ENCODE measurements at places on chromosomes 6 and 20.

- no peak for DNase-seq
These were observed 85.2 kb upstream of the PHACTR3 start for GRCh38 chr20:59518881-59519706.

GRCh38 chr20:62707921-62708521 lies 615 bp upstream of the NTSR1 start:
- DNase-seq: no peak

DNA sequence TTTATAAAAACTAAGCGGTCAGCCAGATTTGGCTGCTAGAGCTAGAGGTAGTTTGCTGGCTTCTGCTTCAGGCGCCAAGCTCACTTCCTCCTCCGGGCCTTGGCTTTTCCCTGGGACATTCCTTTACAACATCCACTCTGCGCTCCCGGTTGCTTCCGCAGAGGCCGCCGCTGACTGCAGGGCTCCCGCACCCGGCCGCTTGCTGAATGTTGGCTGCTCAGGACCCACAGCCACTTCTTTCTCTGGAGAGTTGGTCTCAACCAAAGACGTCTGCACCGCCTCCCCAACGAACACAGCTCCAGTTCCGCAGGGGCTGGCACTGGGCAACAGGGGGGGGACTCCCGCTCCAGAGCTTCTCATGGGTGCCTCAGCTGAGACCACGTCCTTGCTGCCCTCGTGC lies 282.8 kb downstream of the TFAP2C start:
- DNase-seq: no peak

GRCh38 chr6:154251116-154251515 lies 105.5 kb downstream of the IPCEF1 start:
- no peak for DNase-seq

DNA sequence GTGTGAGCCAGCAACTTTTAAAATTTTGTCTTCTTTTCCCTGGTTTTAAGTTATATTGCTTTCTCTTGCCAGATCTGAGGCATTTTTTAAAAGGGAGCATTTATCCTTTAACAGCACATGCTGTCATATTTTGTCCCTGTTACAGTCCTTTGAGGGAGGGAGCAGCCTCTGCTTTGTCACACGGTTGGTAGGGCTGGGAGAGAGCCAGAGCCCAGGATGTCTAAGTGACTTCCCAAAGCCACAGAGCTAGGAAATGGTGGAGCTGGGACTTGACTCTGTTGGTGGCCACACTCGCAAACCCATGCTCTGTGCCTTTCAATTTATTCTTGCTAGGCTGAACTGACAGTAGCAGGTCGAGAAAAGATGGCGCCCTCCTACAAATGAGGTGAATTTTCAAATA lies 80.4 kb upstream of the IYD start:
- no peak for DNase-seq

GRCh38 chr6:118537574-118537973 lies 10.5 kb upstream of the PLN start:
- no peak for DNase-seq

GRCh38 chr6:3843379-3844096 lies 5.6 kb upstream of the FAM50B start:
- no peak for DNase-seq

- peak; percentile 78 for DNase-seq
These were observed 21.7 kb upstream of the RANBP9 start for GRCh38 chr6:13733178-13733887.

GRCh38 chr6:4478098-4478497 lies 298.1 kb upstream of the CDYL start:
- DNase-seq: no peak

DNA sequence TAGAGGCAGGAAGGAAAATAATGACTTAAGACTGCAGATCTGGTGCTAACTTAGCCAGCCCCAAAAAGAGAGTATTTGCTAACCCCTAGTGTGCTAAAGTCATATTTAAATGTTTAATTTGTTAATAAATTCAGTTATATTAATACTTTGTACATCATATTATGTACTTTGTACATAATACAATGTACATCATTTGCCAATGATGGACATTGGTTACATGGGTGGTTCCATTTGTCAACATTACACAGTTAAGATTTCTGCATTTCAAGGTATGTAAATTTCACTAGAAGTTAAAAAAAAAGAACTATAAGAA lies 63.9 kb upstream of the PIM1 start:
- no peak for DNase-seq

GRCh38 chr6:40321616-40322015 lies 265.5 kb downstream of the LRFN2 start:
- no peak for DNase-seq

- no peak for DNase-seq
These were observed 47.0 kb upstream of the DST start for GRCh38 chr6:56689663-56690062.

GRCh38 chr20:46002008-46002407 lies 6.7 kb upstream of the MMP9 start:
- DNase-seq: no peak

- no peak for DNase-seq
These were observed 3.6 kb downstream of the BEND6 start for GRCh38 chr6:56958481-56958880.

DNA sequence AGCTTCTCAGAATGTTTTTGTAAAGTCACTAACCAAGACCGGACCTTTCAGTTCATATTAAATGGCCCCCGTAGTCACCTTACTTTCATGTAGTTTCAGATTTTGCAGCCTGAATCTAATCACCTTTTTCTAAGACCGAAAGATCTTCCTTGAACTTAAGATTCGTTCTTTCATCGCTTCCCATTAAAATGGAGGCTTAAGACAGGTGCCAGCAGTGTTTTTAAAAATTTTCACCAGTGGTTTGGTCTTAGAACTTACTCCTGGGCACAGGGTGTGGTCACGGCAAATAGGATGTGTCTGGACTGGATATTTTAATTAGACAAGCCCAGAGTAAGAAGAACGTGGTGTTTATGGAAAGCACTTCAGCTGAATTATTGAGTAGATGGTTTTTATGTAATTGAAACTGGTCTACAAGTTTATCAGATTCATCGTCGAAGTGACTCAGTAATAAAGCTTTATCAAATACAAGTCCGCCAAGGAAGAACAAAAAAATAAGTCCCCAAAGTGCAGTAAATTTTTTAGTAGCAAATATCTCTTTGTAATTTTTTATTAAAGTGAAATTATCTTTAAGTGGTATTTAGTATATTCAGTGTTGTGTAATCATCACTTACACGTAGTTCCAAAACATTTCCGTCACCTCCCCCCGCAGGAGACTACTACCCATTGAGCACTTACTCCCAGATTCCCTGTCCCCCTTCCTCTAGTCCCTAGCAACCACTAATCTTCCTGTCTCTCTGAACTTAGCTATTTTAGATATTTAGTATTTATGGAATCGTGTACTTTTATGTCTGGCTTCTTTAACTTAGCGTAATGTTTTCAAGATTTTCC lies 868 bp downstream of the SRSF3 start:
- peak; percentile 75 for DNase-seq

GRCh38 chr6:67391955-67392354 lies 1243.1 kb upstream of the ADGRB3 start:
- DNase-seq: no peak

- no peak for DNase-seq
These were observed 155.4 kb downstream of the ERMARD start for GRCh38 chr6:169906688-169907418.

- no peak for DNase-seq
These were observed 3.2 kb upstream of the DEF6 start for GRCh38 chr6:35294308-35294945.

DNA sequence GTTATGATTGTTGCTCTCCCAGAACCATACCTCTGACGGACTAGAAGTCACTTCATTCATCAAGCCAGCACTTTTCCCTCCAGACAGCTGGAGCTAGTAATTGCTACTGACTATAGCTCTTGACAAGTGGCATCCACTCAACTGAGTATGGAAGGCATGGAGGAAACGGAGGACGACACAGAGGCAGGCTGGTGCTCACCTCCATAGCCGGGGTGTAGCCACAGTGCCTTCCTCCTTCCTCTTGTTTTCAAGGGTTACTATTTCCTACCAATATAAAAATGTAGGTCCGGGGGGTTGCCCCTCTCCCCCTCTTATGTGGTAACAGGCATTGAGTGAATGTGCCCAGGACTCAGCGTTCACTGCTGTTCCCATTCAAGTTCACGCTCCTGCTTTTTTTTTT lies 23.5 kb upstream of the FOXC1 start:
- no peak for DNase-seq

GRCh38 chr20:1209447-1210387 lies 6.5 kb downstream of the C20orf202 start:
- DNase-seq: no peak

DNA sequence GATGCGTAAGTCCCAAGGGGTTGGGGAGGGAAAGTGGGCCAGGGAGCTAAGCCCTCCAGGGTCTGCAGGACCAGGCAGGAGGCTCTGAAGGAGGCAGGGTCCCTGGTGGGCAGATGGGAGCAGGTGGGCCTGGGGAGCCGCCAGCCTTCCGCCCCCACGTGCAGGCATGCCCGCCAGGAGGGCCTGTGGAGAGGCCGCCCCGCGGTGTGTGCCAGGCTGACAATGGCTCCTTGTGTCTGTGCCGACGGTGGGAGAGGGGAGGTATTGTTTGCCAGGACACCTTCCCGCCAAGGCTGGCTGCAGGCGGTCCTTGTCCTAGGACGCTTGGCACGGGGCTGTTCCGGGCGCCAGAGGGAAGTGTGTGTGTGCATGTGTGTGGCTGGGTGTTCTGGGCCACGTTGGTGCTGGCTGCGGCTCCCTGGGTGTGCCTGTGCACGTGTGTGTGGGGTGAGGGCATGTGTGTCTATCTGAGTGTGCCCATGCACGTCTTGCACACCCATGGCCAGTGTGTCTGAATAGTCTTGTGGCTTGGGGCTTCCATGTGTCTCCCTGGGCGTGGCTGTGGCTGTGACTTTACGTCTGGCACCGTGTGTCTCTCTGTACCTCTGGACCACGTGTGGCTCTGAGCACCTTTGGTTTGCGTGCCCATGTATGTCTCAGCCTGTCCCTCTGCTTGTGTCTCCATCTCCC lies 153.0 kb downstream of the CEBPB start:
- DNase-seq: no peak

DNA sequence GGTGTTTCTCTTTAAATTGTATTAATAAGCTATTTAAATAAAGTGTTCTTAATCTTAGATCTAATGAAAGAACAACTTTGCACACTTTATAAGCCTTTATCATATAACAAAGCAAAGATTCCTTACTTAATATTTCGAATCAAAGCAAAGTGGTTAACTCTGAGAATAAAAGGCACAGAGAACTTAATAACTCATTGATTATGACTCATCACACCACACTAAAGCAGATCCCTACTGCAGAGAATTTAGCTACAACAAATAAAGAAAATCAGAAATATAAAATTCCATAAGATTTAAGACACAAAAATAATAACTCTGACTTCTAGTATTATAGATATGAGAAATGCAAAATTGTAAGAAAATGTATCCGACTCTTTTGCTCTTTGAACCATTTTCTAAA lies 135.6 kb upstream of the RUNX2 start:
- no peak for DNase-seq

- DNase-seq: no peak
These were observed 191.0 kb downstream of the UNC5CL start for GRCh38 chr6:40848038-40848437.

GRCh38 chr6:40922281-40922680 lies 116.7 kb downstream of the UNC5CL start:
- no peak for DNase-seq

DNA sequence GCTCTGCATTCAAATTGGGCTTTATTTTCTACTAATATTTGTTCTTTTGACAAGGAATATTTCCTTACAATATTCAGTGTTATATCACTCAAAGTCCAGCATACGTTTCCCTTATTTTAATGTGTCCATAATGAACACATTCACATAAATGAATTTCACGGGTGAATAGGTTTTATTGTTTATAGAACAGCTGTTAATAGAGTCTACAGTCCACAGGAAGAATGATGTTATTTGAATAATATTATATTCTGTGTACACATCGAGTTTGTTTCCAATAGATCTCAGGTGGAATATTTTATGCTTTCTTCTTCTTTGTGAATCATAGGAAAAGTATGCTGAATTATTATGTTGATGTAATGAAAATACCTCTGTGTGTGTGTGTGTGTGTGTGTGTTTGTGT lies 582.4 kb downstream of the CDH26 start:
- no peak for DNase-seq

DNA sequence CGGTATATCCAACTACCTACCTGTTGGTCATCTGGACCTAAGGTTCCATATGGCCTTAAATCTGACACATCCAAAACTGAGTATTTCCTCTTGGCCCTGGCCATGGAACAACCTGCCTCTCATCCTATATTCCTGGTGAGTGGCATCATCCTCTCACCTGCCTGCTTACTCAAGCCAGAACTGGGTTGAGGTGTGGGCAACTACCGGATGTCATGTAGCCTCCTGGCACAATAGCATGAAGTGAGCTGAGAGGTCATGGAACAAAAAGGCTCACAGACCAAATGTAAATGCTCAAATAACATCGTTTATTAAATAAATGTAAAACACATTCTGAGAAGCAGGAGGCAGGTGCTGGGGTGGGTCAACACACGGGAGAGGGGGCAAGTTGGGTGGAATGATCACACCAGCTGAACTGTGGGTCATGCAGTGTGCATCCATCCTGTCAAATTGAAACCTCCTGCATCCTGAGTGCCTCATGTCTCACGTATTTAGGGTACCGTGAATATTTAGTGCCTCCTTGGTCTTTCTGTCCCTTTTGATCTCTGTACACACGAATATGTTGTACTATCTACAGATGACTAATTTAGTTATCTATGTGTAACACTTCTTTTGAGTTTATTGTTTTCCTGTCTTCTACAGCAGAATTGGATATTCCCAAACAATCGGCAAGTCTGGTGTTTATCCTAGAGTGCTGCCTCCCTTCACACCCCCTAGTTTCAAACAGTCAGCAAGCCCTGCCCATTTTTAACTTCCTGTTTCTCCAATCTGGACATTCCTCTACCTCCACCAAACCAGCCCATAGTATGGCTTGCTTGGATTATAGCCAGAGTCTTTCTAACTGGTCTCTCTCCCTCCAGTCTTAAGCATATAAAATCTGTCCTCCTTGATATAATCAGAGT lies 7.9 kb upstream of the POU5F1 start:
- no peak for DNase-seq

DNA sequence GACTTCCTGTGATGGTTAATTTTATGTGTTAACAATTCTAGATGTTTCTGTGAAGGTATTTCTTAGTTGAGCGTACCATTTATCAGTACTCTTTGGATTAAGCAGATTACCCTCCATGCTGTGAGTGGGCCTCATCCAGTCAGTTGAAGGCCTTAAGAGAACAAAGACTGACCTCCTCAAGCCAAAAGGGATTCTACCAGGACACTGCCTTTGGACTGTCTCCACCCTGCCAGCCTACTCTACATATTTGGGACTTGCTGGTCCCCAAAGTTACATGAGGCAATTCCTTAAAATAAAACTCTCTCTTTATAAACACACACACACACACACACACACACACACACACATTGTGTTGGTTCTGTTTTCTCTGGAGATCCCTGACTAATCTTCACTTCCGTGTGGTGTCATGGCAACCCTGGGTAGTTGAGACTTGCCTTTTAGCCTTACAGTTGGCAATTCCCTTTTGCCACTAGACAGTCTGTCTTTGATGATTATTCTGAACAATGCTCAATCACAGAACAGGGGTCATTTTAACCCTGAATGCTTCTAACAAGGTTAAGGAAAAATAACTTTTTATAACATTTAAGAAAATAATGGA lies 32.2 kb downstream of the MRAP2 start:
- no peak for DNase-seq
